T1000 (cell line): ENCODE measurements at places on chromosomes 12 and 14.

DNA sequence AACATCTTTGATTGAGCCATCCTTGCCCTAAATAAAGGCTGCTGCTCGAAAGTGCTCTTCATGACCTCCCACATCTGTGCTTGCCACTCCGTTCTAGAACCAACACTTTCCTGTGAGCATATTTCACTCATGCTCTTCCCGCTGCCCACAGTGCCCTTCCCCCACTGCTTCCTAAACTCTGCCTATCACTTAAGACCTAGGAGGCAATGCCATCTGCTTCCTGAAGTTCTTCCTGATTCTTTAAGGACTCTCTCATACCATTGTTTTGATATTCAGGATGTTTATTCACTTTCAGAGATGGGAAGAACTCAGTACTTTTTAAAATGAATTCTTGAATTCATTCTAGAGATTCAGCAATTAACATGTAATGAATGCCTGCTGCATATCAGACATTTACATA, 49.9 kb downstream of the ZFYVE21 start:
- DNase-seq = no peak

- no peak for DNase-seq
Measured at GRCh38 chr12:20415028-20415427, 46.7 kb downstream of the PDE3A start.

DNA sequence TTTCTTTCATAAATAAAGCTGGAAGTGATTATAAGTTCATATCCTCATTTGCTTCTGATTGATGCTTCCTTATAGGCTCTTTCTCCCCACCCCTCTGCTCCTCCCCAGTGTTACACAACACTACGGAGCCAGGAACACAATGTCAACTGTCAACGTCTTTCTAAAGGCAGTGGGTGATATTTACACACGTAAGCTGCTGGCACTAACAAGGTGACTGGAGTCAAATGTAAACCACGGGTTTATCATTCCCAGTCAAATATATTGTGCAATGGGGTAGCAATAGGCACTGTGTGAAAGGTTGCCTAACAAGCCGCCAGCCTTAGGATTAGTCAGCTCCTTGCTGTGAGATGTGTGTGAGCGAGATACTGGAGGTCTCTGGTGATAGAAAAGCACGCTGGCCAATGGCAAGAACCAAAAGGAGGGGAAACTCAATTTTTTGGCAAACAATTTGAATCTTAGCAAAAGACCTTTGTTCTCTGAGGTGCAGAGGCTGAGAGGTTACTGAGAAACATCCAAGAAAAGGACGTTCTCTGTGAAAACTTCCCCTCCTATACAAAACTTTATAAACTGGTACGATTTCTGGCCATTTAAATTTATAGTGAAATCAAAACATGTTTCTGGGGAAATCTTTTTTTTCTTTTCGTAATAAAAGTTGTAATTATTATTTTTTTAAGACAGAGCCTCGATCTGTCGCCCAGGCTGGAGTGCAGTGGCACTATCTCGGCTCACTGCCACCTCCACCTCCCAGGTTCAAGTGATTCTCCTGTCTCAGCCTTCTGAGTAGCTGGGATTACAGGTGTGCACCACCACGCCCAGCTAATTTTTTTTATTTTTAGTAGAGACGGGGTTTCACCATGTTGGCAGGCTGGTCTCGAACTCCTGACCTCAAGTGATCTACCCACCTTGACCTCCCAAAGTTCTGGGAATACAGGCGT, 22.3 kb upstream of the HECTD1 start:
- DNase-seq = peak; percentile 55

GRCh38 chr12:13030541-13031291, 13.5 kb upstream of the FAM234B start:
- DNase-seq = no peak

- no peak for DNase-seq
Measured at GRCh38 chr12:6567112-6567670, 900 bp downstream of the NOP2 start.
